Stimulated activated CD8-positive, alpha-beta memory T cell treated with anti-CD3 and anti-CD28 coated beads, Interleukin-2, amount 100 ng/mL, for 1 hour (primary cell): ENCODE measurements at places on chromosomes 2 and 18.

DNA sequence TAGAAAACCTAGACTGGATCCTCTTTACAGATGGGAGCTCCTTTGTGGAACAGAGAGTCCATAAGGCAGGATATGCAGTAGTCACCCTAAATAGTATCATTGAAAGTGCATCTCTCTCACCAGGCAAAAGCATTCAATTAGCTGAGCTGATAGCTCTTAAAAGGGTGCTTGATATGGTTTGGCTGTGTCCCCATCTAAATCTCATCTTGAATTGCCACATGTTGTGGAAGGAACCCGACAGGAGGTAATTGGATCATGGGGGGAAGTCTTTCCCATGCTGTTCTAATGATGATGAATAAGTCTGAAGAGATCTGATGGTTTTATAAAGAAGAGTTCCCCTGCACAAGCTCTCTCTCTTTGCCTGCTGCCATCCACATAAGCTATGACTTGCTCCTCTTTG is 96.2 kb upstream of the RMP24 start:
- DNase-seq = no peak

- no peak for DNase-seq
Measured at GRCh38 chr18:27244259-27244658, 59.2 kb upstream of the CHST9 start.

GRCh38 chr2:175627405-175627804 is 374.7 kb downstream of the LNPK start:
- no peak for DNase-seq

GRCh38 chr2:180033993-180034894 is 27.1 kb upstream of the CWC22 start:
- no peak for DNase-seq

DNA sequence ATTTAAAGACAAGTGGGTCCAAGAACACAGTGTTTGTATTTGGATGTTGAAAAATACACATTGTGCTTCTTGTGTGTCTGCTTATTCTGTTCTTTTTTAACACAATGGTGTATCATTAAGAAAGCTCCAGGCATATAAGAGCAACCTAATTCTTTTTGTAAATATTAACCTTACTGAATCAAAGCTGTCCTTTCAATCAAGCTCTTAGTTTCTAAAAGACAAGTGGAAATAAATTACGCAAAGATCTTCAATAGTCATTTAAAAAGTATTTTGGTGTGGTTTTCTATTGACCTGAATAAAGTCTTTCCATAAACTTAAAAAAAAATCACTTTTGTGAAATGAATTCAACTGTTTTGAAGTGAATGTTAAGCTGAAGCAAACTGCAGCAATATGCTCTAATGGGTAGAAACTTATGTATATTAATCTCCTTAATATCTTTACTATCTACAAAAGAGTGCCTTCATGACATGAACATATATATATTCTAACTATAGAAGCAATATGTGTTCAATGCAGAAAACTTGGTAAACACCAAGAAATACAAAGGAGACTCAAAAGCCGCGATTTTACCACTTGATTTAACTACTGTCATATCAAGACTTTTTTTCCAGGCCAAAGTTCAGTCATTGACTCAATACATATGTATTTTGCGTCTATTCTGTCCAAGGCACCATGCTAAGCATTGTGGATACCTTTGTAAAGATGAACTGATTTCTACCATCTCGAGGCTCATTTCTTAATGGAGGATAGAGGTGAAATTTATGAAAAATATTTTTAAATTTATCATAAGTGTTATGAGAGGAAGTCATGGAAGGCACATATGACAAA is 97.7 kb downstream of the ARHGAP15 start:
- no peak for DNase-seq

DNA sequence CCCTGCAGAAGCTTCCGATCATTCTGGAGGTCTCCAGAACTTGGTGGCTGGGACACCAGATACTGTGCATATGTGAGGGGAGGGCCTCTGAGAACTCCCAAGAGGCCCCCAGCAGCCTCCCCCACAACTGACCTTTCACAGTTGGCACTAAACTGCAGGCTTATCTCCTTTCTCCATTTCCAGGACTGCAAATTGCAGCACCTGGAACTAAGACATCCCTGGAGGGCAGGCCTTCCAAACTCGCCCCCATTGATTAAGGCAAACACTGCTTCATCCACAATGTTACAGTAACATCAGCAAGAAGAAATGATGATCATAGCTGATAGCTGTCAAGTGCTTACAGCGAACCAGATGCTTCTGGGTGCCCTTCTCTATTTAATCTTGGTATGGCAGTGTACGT is 67.9 kb downstream of the TGOLN2 start:
- DNase-seq = no peak
